ENCODE measurements at places on chromosomes 16 and 17.

DNA sequence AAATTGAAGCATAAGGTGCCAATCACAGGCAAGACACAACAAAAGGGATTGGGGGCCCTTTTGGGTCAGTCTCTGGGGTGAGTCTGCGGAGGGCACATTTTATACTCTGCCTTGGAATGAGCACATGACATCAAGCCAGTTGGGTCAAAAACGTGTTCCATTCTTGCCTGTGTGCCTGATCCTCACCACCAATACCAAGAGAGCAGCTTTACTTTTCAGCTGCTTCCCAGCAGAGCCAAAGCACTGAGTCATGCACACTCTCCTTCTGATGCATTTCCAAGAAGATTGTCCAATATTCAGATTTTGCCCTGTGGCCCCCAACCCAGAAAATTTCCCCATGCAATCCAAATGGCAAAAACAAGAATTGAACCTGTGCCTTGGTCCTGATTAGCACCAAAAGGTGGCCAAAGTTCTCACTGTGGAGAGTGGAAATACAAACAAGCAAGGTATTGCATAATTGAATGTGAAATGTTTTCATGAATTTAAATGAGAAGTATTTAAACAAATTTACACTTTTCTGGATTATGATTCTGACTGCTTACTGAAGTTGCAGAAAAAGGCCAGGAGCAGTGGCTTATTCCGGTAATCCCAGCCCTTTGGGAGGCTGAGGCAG lies 217.8 kb upstream of the SOX9 start:
- DNase-seq: no peak

DNA sequence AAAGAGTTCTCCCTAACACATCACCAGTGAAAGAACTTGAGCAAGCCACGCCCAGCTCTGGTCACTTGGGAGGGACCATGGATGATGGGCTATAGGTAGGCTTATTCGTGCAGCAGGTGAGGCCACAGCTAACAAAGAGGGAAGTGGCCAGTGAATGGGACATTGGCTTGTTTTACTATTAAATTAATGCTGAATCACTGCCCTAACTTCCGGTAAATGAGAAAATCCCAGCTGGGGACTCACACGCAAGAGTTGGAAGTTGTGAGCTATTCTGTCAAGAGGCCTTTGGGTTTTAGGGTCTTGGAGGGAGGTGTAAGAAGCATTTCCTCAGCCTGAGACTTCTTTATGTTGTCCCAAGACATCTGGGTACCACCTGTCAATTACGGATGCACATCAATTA lies 315.3 kb downstream of the XYLT1 start:
- DNase-seq: no peak

- DNase-seq: no peak
These were observed 47.8 kb downstream of the MPRIP start for GRCh38 chr17:17089796-17090641.

GRCh38 chr17:50631908-50632571 lies 2.6 kb upstream of the ABCC3 start:
- DNase-seq: no peak

- no peak for DNase-seq
These were observed 7.8 kb downstream of the GAA start for GRCh38 chr17:80109066-80109660.

GRCh38 chr17:60398227-60398959 lies 6.5 kb upstream of the USP32 start:
- peak; percentile 13 for DNase-seq

GRCh38 chr16:69935278-69935711 lies 15.8 kb upstream of the CLEC18A start:
- DNase-seq: no peak

GRCh38 chr16:23848958-23849357 lies 13.2 kb downstream of the PRKCB start:
- DNase-seq: no peak

DNA sequence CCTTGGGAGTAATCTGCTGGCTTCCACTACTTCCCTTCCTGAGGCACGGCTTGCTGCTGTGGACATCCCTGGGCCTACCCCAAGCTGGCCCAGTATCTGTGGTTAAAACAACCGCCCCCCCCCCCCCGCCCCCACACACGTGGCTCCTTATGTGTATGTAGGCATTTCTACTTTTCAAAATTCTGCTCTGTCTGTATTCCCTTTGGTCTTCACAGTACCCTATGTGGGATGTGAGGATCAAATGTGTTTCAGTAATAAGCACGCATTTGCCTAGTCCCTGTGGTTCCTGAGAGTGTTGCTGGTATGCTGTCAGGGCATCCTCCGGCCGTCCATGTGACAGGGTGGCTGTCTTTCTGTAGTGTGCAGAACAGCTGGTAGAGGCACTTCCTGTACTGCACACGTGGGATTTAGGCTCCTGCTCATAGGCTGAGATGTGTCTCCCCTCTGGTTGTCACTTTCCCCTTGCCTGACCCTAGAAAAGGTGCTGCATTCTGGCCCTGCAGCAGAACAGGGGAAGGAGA lies 2.2 kb downstream of the NT5M start:
- peak; percentile 52 for DNase-seq

DNA sequence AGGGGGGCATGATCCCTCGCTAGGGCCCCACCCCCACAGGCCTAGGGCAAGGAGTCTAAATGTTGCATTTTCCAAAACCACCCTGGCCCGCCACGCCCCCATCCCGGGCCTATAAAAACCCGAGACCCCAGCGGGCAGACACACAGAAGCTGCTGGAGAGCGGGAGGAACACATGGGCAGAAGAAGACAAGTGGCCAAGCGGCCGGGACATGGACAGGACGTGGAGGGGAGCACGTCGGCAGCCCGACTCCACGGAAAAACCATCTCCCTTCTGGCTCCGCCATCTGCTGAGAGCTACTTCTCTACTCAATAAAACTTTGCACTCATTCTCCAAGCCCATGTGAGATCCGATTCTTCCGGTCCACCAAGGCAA lies 34.1 kb upstream of the ENPP7 start:
- DNase-seq: no peak

DNA sequence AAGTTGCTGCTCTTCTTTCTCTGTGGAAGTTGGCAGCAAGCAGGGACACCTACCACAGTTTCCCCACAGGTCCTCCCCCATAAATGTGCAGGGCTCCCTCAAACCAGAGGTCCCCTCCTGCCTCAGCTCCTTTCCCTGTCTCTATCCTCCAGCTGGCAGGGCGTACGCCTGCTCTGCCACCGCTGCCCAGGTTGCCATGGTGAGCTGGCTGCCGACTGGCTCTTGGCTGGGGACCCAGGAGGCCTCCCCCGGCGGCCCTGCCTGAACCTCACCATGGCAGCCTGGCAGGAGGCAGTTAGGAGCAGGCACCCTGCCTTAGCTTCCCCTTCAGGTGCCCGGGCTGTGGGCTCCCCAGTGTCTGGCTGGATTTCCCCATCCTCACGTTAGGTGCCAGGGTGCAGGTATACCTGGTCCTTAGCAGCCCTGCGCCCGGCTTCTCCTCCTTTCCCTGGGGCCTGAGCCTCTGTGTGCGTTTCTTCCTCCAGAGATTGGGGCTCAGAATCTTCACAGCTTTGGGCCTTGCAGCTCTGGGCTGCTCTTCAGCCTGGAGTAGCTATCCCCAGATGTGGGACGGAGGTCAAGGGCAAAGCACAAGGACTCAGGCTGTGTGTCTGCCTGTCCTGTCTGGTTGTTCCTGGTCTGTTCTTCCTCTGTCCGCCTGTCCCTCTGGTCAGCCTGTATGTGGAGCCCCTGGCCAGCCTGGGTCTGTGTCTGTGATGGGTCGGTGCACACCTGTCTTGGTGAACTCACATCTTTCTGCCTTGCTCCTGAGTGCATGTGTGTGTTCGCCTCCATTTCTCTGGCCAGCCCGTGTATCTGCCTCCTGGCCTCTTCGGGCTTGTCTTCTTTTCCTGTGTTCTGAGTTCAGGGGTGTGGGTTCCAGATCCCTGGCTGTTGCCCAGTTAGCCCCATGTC lies 15.7 kb downstream of the GJD3 start:
- DNase-seq: no peak

- DNase-seq: peak; percentile 77
These were observed 504 bp downstream of the SRSF1 start for GRCh38 chr17:58006560-58006923.

- DNase-seq: no peak
These were observed 38.1 kb upstream of the RHOT1 start for GRCh38 chr17:32104158-32104557.

- DNase-seq: no peak
These were observed 10.8 kb upstream of the NAGLU start for GRCh38 chr17:42525221-42525620.

DNA sequence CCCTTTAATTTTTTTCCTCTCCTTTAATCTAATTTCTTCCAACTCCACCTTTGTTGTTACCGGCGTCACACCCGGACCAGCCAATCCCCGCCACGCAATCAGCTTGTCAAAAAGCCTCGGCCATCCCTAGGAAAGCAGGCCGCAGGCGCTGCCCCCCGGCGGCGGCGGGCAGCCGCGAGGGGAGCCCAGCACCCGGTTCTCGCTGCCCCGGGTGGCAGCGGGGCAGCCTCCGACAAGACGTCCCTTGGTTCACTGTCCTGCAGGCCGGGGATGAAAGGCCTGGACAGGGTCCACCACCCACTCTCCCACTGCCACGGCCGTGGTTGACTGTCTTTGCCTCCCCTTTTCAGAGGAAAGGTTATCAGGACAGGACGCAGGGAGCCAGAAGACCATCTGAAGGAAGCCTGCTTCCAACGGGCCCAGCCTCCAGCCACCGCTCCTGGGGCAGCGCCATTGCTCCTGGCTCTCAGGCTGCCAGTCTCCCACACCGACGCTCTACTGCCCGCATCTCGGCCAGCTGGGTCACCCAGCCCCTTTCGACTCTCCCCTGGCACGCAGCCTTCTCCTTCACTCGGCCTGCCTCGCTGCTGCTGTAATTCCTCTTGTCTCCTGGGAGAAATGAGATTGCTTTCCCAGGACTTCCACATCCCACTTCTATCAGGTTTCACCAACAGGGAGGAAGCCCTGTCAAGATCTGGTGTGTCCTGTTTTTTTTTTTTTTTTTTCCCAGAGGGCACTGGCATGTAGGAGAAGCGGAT lies 2.8 kb upstream of the UBTF start:
- peak; percentile 64 for DNase-seq

- DNase-seq: no peak
These were observed 6.9 kb downstream of the MYH10 start for GRCh38 chr17:8623591-8623990.

DNA sequence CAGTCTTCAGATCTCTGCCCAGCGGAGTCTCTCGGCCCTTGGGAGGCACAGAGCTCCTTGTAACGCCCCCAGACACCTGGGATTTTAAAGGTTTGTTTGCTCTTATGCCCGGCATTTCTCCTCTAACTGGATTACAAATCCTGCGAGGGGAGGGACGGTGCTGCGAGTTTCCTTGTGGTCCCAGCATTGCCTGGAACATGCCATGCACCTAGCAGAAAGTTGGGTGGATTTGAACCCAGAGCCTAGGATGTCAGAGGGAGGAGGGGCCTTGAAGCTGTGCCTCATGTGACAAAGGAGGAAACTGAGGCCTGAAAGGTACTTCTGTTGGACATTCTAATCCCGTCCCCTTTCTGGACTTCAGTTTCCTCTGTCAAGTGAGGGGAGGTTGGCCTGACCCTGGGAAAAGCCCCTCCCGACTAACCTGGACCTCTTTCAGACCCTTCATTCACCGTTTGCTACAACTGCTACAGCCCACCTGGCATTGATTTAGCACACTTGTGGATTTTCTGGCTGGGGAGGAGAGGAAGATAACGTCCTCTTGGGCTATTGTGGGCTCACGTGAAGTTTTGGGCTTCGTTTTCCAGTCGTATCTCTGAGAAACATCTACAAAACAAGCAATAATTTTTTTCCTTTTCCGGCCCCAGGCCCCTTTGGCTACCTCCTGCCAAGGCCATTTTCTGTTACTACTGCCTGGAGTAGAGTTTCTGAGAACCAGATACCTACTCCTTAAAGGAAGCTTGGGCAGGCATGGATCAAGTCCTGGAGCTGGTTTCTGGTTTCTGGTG lies 30.9 kb downstream of the MRC2 start:
- no peak for DNase-seq

- no peak for DNase-seq
These were observed 370.2 kb upstream of the MAF start for GRCh38 chr16:79970551-79971236.

DNA sequence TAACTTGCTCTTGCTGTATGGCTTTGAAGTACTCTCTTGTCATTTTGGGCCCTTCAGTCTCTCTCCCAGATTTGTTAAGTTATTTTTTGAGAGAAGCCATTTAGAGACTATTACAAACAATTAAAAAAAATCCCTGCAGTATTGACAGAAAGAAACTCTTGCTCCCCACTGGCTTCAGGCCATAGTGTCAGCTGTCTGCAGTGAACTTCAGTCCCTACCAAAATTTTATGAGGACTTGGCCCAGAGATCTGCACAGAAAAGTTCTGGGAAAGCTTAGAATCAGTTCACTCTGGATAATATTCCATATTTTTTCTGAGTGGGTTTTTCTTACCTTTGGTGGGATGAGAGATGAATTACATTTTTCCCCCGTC lies 30.9 kb upstream of the SUPT4H1 start:
- no peak for DNase-seq

DNA sequence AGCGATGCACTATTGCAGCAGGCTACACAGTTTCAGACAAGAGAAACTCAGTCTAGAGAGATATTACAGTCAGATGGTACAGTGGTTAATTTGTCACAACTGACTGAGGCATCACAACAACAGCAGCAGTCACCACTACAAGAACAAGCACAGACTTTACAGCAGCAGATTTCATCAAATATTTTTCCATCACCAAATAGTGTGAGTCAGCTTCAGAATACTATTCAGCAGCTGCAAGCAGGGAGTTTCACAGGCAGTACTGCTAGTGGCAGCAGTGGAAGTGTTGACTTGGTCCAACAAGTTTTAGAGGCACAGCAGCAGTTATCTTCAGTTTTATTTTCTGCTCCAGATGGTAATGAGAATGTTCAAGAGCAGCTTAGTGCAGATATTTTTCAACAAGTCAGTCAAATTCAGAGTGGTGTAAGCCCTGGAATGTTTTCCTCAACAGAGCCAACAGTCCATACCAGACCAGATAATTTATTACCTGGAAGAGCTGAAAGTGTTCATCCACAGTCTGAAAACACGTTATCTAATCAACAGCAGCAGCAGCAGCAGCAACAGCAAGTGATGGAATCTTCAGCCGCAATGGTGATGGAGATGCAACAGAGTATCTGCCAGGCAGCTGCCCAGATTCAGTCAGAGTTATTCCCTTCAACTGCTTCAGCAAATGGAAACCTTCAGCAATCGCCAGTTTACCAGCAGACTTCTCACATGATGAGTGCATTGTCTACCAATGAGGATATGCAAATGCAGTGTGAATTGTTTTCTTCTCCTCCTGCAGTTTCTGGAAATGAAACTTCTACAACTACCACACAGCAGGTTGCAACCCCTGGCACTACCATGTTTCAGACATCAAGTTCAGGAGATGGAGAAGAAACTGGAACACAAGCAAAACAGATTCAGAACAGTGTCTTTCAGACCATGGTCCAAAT lies 34.1 kb downstream of the NQO1 start:
- no peak for DNase-seq

GRCh38 chr17:9935408-9935807 lies 30.3 kb upstream of the RCVRN start:
- DNase-seq: no peak
